ENCODE measurements at places on chromosomes 5 and 9.

DNA sequence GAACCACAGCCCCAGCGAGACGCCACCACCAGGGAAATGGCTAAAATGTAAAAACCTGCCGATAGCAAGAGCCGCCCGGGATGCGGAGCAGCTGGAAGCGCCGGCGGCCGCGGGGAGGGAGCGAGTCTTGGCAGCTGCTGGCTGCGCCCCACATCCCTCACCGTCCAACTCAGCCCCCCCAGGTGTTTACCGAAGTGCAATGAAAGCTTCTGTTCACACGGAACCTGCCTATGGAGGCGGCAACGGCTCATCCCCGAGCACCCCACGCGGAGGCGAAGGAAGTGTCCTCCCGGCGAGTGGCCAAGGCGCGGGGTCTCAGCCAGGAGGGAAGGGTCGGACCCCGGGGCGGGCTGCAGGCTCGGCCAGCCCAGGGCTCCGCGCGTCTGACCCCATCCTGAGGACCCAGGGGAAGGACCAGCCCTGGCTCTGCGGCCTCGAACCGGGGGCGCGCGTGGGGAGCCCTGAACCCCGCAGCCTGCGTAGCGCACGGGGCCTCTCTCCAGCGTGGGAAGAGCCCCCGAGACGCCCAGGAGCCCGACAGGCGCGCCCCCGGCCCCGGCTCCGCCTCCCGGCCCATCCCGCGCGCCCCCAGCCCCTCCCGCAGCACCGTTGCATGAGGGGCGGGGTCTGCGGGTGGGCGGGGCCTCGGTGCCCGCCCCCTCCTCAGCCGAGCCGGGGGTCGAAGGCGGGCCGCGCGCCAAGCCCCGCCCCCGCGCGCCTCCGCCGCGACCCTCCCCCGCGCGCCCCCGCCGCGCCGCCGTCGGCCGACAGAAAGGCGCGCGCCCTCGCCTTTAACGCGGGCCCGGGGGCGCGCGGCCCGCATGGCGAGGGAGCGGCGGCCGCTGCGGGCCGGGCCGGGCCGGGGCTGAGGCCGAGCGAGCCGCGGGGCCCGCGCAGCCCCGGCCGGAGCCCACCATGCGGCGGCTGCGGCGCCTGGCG, at the start of gene DIPK1B:
Gene DIPK1B (plus strand): TSS at position 822 of the 939 bp plus-strand sequence. CDS start 94 bp downstream, at position 916.
- no peak for DNase-seq

GRCh38 chr9:24464319-24464951, 81.3 kb downstream of the IZUMO3 start:
- no peak for DNase-seq

DNA sequence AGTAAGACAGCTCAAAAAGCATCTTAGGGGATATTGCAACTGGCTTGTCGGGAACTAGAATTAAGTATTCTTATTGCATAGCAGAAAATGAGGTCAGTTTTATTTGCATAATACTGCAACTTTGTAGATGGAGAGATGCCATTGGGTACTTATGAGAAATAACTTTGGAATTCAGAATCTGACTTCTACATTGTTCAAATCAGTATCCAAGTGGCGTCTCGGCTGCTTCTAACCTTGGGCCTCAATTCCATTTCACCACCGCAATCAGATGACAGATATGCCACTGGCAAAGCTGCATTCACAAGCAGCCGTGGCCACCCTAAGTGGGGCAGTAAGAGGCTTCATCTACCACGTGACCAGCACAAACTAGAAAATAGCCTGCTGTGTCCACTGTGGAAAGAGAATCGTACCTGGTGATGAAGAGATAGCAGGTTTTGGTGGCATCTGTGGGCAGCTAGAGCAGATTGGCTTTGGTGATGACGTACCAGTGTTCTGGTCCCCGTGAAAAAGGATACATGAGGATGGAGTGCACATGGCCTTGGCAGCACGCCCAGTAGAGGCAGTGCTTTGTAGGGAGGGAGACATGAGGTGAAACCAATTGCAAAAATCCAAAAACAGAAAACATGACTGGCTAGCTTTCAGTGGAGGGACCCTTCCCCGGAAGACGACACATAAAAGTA, 116.6 kb downstream of the KLHL3 start:
- no peak for DNase-seq

- no peak for DNase-seq
These were observed 283.6 kb downstream of the EBF1 start for GRCh38 chr5:158816011-158816696.

DNA sequence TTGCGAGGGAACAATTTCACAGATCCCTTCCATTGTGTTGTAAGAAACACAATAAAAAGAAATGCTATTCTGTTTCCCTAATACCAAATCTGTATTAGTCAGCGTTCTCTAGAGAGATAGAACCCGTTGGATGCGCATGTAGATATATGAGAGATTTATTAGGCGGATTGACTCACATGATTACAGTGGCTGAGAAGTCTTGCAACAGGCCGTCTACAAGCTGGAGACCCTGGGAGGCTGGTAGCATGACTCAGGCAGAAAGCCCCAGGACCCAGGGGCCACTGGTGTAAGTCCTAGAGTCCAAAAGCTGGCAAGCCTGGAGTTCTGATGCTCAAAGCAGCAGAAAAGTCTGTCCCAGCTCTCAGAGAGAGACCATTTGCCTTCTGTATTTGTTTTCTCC, 18.4 kb upstream of the IL17B start:
- DNase-seq, result no peak

DNA sequence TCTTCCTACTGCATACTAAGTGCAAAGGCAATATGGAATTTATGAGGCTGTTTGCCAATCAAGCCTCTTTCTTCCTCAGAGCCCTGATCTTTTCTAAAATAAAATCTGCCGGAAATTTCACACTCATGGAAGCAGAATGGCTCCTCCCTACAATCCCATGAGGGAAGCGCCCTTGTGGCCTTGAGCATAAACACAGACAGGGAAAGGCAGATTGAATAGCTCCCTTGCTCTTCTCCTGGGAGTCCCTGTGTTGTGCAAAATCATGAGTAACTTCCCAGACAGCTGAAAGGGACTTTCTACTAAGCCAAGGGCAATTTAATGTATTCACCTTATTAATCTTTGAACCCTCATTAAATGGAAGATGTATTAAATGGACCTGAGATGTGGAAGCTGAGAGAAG, 226.1 kb upstream of the PIK3R1 start:
- DNase-seq, result no peak

DNA sequence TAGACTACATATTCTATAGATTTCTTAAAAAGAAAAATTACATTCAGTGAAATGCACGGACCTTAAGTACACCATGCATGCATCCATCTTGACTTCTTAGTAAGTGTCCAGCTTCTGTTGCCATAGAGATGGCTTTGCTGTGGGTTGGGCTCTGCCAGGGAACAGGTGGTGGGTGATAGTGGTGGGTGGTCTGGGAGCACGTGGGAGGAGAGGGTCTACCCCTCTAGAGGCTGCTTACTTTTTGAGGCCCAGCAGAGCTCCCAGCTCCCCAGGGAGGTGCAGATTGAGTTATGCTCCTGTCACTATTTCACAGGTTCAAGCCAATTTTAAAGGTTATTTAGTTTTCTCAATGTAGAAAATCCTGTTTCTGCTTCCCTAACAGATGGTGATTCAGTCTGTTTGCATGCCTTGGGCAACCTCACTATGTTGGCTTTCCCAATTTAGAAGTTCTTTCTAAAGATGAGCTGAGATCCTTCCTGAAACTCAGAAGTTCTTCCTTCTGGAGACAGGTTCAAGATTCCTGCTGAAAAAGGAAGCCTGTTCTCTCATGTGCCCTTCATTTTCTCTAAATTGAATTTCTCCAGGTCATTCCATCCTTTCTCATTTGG, 107.4 kb upstream of the LHFPL2 start:
- no peak for DNase-seq

GRCh38 chr9:69319324-69320025, 5.5 kb upstream of the ENTREP1 start:
- DNase-seq, result no peak

DNA sequence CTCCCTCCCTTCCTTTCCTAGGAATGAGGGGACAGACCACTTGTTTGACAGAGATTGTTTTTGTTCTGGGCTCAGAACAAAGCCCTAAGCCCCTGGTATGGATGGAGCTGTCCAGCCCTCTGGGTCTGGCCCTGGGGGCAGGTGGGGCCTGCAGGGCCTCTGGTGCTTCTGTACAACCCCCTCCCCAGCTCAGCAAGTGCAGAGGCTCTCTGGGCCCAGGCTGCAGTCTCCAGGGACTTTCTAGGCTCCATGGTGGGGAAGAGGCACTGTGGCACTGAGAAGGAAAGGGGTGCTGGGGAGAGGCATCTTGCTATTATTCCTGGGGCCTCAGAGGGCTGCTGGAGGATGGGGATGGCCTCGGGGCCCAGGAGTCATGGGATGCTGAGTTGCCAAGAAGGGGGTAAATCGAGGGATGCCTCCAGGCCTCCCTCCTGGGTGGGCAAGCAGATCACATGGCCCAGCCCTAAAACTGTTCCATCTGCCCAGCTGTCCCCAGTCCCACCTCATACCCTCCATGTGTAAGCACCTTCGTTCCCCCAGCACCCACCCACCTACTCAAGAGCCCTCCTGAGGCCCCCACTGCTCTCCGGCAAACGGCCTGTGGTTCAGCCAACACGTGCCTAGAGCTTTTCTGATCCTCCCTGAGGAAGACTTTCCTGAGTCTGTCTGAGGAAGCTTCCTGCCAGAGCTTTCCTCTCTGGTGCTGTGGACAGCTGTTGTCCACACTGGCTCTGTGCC, 225.7 kb downstream of the CACNA1B start:
- no peak for DNase-seq

- DNase-seq, result no peak
These were observed 184.1 kb downstream of the CCDC192 start for GRCh38 chr5:127887282-127887681.

- DNase-seq, result no peak
These were observed 145.7 kb downstream of the CWC27 start for GRCh38 chr5:64914396-64914795.

DNA sequence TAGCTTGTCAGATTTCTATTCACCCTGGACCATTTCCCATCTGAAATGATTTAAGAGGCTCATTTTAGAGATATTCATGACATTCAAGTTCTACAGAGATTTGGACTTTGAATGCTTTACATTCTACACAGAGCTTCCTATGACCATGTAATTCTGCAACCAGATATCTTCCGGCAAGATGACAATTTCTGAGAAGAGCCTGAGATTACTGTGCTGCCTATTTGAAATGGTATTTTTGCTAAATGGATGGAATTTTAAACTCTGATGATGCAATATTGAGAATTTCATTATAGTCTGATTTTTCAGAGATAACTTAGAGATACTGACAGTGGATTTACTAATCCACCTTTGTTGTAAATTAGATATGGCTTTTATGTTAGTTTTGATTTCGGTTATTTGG, 16.0 kb upstream of the ACOT12 start:
- DNase-seq, result no peak

- DNase-seq, result peak; percentile 35
These were observed 71.5 kb downstream of the IL6ST start for GRCh38 chr5:55923177-55923771.

All from AML-193 (cell line).